NCI-H510A (cell line): ENCODE measurements at places on chromosomes 2 and 18.

- no peak for DNase-seq
These were observed 164.8 kb downstream of the METTL4 start for GRCh38 chr18:2406544-2406943.

DNA sequence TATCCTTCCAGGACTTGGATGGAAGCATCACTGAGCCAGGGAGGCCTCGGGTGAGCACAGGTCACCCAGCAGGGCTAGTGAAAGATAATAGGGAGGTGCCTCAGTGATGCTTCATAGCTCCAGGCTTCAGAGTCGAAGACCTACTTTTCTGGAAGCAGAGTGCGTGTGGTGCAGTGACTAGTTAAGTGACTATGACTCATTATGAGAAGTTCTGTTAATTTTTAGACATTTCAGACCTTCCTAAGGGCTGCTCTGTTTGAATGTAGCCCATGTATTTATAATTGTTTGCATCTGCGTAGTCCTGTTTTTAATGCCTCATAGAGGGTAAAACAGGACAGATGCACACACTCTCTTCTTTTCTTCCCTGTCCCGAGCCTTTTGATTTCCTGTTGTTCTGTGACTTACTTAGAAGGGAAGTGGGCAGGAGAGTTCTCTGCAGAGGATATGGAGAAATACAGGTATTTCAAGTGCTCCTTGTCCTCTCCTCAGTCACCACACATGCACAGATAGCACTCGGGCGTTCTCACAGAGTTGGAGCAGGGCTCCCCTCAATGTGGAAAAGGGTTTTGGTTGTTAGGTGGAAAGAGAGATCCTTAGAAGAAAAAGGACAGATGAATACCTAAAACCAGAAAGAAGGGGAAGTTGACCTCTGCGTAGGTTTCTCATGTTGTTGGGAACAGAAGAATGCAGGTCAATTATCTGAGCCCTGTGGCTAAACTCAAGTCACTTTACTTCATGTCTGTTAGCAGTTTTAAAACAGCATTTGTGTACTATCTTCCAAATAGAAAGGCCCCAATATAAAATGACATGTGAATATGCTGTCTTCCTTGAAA, 34.7 kb downstream of the RALB start:
- no peak for DNase-seq

GRCh38 chr2:6888724-6889123, 11.1 kb downstream of the RSAD2 start:
- DNase-seq = no peak

GRCh38 chr2:11480859-11481258, 14.9 kb upstream of the E2F6 start:
- DNase-seq = no peak

DNA sequence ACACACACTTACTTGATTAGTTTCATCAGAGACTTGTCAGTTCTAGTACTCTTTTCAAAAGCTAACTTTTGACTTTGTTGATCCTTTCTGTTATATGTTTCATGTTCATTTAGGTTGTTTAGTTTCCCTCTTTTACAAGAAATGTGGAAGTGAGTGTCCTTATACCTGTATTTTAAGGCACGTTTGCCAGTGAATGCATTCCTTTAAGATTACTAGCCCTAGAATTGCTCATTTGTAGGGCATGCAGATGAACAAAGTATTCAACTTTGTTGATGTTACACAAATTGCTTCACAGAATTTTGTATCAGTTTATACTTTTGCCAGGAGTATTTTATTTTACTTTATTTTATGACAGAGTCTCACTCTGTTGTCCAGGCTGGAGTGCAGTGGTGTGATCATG, 6.3 kb downstream of the IL1RL2 start:
- DNase-seq = no peak

DNA sequence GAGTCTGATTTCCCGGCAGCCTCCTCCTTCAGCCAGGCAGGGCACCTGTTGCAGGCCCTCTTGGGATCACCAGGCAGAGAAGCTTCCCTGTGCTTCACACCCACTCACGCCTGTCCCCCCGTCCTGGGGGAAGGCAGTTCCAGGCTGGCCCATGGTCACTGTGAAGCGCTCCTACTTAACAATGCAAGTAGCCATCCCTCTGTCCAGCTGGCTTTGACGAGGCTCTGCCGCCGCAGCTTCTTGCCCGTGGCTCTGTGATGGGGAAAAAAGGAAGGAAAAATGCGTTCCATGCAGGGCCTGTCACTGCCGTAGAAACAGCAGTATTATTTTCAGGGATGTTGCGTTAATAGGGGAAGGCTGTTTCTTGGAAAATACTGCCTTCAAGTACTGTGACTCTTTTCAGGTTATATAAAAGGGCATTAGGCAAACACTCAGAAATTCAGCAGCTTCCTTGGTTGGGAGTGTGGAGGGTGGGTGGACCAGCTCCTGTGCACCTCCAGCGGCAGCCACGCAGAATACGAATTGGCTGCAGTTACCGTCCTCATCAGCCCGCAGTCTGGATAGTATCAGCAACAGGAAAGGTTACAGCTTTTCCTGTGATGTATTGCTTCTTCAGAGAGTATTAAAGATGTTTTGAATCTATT, 232.3 kb downstream of the KLHL29 start:
- DNase-seq = peak; percentile 28

DNA sequence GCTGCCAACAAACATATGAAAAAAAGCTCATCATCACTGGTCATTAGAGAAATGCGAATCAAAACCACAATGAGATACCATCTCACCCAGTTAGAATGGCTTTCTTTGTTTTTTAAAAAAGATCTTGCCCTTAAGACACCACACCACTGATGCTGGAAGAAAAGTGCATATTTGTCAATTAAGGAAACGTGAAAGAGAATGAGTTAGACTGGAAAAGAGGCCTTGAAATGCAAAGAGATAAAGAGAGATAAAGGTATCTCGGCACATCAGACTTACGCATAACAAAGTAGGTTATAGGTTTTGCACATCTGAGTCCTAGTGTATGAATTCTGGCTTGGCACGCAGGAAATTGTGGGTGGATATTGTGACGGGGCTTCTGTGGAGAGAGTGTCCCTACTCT, 149.5 kb downstream of the MTX2 start:
- no peak for DNase-seq

DNA sequence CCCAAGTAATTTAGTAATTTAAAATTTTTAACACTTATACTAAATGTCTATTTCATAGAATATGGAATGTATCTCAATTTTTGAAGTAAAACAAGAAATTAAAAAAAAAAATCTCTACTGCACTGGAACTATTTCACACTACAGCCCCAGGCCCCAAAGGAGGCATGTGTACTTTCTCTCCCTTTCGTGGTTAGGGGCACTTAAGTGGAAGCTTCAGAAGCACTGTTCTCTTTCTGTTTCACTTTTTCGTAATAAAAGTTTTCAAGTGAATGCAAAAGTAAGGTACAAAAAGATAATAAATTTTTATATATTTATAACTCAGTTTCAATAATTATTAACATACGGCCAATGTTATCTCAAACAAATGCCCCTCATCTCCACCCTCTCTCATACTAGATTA, 123.8 kb upstream of the STON1 start:
- DNase-seq = no peak

DNA sequence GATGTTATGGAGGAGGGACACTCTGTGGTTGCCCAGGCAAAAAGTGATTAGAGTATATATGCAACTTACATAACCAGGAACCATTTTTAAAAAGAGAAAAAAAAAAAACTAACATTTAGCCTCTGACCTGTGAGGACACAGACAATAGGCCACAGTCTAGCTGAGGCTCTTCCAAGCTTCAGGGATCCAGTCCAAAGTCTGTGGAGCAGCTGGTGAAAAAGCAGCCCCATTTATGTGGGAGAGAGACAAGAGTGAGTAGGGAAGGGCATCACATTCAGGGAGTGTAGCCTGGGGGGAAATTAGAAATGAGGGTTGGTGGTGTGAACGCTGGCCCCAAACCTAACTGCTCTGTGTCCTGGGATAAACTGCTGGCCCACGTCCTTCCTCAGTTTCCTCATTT, 122.8 kb downstream of the MYO5B start:
- no peak for DNase-seq
